ENCODE measurements at places on chromosomes 3 and 15.

GRCh38 chr3:98846101-98846500, 55.4 kb downstream of the DCBLD2 start:
- no peak for DNase-seq

- no peak for DNase-seq
Measured at GRCh38 chr3:14562121-14562890, 22.2 kb upstream of the GRIP2 start.

DNA sequence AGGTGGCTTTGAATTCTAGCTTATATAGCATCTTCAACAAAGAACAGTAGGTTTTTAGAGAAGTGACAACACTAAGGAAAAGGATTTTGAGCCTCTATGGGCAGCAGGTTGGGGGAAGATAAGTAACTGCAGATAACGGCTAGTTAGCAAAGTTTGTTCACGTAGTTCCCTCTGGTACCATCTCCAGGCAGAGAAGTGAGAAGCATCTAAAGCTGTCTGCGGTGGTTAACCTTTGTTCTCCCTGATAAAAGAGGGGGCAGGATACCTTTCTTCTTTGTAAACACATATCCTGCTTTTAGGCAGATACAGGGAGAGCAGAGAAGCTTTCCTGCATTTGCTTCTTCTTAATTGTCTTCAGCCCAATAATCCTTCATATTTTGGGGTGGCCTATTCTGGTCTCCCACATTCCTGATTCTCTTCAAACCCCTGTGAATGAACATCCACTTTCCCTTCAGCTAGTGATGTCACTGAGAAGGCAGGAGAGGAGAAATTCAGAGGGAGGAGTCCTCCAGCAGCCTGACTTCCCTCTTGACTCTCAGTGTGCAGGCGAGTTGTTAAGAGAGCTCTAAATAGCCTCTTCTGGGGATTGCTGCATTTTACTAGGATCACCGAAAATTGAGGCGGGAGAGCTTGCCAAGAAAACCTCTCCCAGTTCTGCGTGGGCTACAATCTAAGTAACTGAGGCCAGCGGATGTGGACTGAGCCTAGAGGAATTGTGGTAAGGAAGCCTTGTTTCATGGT, 393.7 kb upstream of the C2CD4B start:
- DNase-seq: no peak

GRCh38 chr3:78881501-78881900, 886.3 kb downstream of the ROBO1 start:
- DNase-seq: no peak

GRCh38 chr3:127984241-127984975, 67.8 kb upstream of the SEC61A1 start:
- DNase-seq: no peak

GRCh38 chr15:39580117-39580484, 778 bp upstream of the THBS1 start:
- peak; percentile 79 for DNase-seq

DNA sequence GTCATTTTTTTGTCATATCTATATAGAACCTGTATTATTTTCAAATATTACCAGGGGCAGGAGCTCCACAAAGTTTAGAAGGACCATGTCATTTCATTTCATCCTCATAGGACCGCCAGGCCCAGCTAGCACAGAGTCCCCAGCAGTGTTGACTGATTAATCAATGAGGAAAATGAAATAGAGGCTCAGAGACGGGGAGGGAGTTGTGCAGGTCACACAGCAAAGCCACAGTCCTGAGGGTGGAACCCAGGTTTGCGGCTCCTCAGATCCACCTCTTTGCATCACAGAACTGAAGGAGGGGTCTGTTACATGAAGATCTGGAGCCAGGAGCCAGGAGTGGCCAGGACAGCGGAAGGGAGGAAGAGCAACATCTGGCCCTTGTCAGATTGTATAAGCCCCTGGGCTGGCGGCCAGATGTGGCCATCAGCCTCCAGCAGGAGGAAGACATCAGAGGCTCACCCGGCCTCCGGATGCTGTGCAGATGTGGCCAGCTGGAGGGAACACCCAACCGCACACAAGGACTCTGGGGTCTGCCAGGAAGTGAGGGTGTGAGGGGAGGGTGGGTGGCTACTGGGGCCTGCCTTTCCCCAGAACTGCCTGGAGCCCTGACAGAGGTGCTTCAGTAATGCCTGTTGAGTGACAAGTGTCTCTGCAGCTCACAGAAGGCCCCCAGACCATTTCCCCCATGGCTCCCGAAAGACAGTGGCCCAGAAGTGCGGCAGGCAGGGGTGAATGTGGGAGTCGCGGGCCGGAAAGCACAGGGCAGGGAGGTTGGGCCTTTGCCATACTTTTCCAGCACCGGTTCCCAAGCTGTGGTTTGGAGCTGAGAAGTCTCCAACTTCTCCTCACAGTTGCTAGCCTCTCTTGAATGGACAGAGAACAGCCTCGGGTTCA, 21.3 kb downstream of the EFCC1 start:
- DNase-seq: no peak

DNA sequence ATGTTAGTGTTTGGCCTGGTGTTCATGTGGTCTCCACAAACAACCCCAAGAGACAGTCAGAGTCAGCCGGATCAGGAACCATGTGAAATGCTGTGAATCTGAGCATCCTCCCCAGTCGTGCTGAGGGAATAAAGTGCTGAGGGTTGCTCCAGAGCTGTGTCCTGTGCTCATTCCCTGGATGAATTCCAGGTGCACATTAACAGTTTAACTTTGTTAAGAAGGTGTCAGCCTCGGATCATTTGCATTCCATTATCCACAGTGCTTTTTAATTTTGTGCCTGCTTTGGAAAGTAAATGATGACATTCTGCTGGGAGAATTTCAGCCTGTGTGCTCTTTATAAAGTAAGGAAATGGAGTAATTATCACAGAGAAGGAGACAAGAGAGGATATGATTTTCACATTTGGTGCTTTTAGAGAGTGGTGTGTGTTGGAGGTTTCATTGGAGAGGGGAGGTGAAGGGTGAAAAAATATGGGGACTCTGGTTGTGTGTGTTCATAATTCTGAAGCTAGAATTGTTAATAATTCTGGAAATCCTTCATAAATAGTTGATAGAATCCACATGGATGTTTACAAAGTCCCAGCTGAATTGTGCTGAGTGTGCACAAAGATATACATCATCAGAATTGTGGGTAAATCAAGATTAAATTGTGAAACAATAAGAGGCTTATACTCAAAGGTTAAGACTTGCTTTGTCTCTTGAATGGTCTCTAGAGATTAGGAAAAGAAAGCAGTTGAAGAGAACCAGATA, 621.4 kb downstream of the AGBL1 start:
- no peak for DNase-seq

DNA sequence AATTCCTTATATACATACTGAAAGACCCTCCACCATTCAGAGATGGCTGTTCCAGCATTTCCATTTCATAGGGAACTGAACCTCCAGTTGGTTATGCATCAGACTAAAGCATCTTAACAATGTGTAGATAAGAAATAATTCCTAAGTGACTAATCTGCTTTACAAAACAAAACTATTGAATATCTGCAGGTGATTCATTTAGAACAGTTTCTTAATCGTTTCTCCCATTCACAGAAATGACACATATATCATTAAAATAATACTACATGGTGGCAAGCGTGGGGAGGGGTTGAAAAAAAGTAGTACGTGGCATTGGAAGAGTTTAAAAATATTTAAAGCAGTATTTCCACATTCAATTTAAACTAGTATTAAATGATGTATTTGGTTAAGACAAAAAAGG, 19.5 kb downstream of the COPS2 start:
- no peak for DNase-seq

DNA sequence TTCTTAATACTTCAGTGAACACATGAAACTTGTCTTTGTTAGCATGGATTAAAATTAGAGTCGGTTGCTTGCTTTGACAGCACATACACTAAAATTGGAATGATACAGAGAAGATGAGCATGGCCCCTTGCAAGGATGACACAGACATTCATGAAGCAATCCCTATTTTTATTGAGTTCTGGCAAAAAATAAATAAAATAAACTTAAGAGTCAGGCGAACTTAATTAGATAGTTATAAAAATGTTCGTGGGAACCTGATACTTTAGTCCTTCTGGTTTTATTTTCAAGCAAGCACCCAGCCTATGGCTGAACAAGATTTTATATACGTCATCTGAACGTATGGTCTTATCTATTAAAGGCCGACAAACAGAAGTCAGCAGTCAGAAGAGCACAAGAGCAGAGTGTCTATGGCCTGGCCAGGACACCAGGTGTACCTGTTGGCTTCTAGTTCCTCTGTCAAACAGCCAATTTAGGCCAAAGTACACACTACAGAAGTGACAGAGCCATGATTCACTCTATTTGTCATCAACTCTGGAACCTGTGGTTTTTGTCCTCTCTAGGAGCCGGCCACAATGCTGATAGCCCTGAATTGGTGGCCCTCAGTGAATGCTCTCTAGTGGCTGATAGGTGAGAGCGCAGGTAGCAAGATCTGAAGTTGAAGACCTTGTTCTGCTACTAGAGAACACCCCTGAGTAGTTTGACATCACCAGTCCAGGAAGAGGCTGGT, 64.3 kb downstream of the LEO1 start:
- no peak for DNase-seq

- DNase-seq: peak; percentile 81
Measured at GRCh38 chr15:88649286-88649733, 10.5 kb downstream of the ISG20 start.

- no peak for DNase-seq
Measured at GRCh38 chr15:73979636-73980035, 12.5 kb downstream of the STOML1 start.
